ENCODE measurements at places on chromosomes 3 and 15. TPM values are rescaled to one million over a fixed set of nuclear protein-coding genes. Genes with fewer than 3 reads are reported as not detected.

SYNPR gene
- not detected for total RNA-seq

CTXN2 gene
- total RNA-seq: 0.14 TPM

CLDN1 gene
- total RNA-seq: 0.27 TPM

CHD2 gene
- 102 TPM for total RNA-seq

NPAP1 gene
- not detected for total RNA-seq

KIF15 gene
- total RNA-seq: 21.6 TPM

PPM1L gene
- total RNA-seq: 2.3 TPM

HTR3E gene
- not detected for total RNA-seq

CHRNB4 gene
- not detected for total RNA-seq

MFGE8 gene
- total RNA-seq: 108 TPM

CYFIP1 gene
- 135 TPM for total RNA-seq

KIF23 gene
- 64.7 TPM for total RNA-seq

KLF15 gene
- total RNA-seq: 3.0 TPM

ISG20 gene
- 5.4 TPM for total RNA-seq

FOXB1 gene
- total RNA-seq: not detected

IQCF6 gene
- not detected for total RNA-seq

BOC gene
- total RNA-seq: not detected

IGDCC3 gene
- not detected for total RNA-seq

B3GNT5 gene
- total RNA-seq: 29.4 TPM

FLNB gene
- 670 TPM for total RNA-seq

DPPA4 gene
- not detected for total RNA-seq

STAB1 gene
- 340 TPM for total RNA-seq

SI gene
- not detected for total RNA-seq

TF gene
- 0.21 TPM for total RNA-seq

TMC3 gene
- not detected for total RNA-seq

NTRK3 gene
- total RNA-seq: not detected

CHL1 gene
- not detected for total RNA-seq

IL5RA gene
- not detected for total RNA-seq

NT5DC2 gene
- total RNA-seq: 327 TPM

ZBBX gene
- not detected for total RNA-seq

MAGEL2 gene
- total RNA-seq: not detected

CPB1 gene
- not detected for total RNA-seq

PDIA5 gene
- total RNA-seq: 85.6 TPM

TRIM59 gene
- 32.5 TPM for total RNA-seq

HACD2 gene
- total RNA-seq: 23.5 TPM

EFCC1 gene
- total RNA-seq: 0.73 TPM

ROPN1B gene
- total RNA-seq: not detected

MINDY2 gene
- total RNA-seq: 13.7 TPM

GOLGA6D gene
- total RNA-seq: not detected

SLC9C1 gene
- 0.09 TPM for total RNA-seq

HACL1 gene
- 29.9 TPM for total RNA-seq

IRAK2 gene
- 11.1 TPM for total RNA-seq

PCSK6 gene
- 0.72 TPM for total RNA-seq

GRM2 gene
- 0.51 TPM for total RNA-seq

ACSBG1 gene
- total RNA-seq: not detected

MINAR1 gene
- 0.93 TPM for total RNA-seq

KCNAB1 gene
- total RNA-seq: 11.7 TPM

FRMD4B gene
- total RNA-seq: 77.7 TPM

MME gene
- total RNA-seq: 10.5 TPM
